Heart left ventricle (tissue), 16 donors: ENCODE measurements at places on chromosomes 13 and 19. TPM values are rescaled to one million over a fixed set of nuclear protein-coding genes. Genes with fewer than 3 reads are reported as not detected.

Gene TINCR
- 0.19 TPM for total RNA-seq

DNA sequence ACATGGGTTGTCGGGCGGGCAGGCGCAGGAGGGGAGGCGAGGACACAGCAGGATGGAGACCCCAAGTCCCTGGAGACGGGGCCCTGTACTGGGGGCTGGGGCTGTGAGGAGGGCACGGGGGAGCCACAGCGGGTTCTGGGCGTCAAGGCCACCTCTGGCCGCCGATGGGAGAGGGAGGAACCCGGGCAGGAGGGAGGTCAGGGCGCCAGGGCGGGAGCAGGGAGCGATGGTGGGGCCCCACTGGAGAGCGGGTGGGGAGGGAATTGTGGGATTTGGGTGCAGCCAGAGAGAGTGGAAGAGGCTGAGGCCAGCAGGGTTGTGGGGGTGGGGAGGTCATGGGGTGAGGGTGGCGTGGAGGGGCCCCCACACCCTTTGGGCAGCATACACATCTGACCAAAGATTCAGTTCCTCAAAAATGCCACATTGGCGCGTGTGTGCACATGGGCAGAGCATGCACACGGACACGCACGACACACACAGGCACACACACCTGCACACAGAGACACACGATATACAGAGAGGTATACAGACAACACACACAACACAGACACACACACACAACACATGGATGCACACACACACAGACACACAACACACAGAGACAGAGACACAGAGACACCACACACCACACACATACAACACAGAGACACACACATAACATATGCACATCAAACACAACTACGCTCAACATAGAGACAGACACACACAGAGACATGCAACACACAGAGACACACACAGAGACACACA lies 54.9 kb downstream of the AP1M1 start:
- H3K4me3 ChIP-seq, result no peak overlapping the region
- peaks cover 15% of the 10 kb centered on the region for H3K4me1 ChIP-seq
- DNase-seq, result peak; percentile 65

Gene CGB3
- not detected for total RNA-seq

GRCh38 chr13:104043184-104043583 lies 977.0 kb upstream of the SLC10A2 start:
- no peak for DNase-seq
- no peak overlapping the region for H3K27ac ChIP-seq
- no peak overlapping the region for H3K4me3 ChIP-seq
- H3K36me3 ChIP-seq, result no peaks in the 10 kb centered on the region
- no peaks in the 10 kb centered on the region for H3K4me1 ChIP-seq

DNA sequence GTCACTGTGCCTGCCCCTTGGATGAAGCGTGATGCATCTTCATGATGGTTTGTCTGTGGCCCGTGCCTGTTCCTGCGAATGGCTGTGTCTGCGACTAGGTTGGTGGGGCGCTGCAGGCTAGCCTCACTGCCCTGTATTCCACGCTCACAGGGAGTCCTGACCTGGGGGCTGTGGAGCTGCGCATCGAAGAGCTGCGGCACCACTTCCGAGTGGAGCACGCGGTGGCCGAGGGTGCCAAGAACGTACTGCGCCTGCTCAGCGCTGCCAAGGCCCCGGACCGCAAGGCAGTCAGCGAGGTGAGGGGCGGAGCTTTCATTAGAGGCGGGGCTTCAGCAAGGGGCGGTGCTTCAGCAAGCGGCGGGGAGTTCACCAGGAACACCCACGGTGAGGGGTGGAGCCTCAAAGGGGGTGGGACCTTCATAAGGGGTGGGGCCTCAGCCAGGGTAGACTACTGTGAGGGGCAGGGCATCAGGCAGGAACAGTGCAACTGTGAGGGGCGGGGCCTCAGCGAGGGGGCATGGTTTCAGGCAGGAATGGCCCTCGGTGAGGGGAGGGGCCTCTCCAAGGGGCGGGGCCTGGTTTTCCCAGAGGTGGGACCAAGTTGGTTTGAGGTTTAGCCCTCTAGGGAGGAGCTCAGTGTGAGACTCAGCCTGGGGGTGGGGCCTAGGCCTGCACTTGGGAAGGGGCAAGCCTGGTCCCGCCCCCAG lies 17.2 kb downstream of the PKN1 start:
- no peaks in the 10 kb centered on the region for H3K4me1 ChIP-seq
- H3K36me3 ChIP-seq, result peaks cover 97% of the 10 kb centered on the region
- peak; percentile 15 for DNase-seq
- H3K27me3 ChIP-seq, result no peaks in the 10 kb centered on the region

- H3K4me3 ChIP-seq, result no peak overlapping the region
- H3K4me1 ChIP-seq, result peaks cover 19% of the 10 kb centered on the region
- H3K36me3 ChIP-seq, result no peaks in the 10 kb centered on the region
- no peak overlapping the region for H3K27ac ChIP-seq
These were observed 22.1 kb downstream of the RAP2A start for GRCh38 chr13:97456047-97456446.

DNA sequence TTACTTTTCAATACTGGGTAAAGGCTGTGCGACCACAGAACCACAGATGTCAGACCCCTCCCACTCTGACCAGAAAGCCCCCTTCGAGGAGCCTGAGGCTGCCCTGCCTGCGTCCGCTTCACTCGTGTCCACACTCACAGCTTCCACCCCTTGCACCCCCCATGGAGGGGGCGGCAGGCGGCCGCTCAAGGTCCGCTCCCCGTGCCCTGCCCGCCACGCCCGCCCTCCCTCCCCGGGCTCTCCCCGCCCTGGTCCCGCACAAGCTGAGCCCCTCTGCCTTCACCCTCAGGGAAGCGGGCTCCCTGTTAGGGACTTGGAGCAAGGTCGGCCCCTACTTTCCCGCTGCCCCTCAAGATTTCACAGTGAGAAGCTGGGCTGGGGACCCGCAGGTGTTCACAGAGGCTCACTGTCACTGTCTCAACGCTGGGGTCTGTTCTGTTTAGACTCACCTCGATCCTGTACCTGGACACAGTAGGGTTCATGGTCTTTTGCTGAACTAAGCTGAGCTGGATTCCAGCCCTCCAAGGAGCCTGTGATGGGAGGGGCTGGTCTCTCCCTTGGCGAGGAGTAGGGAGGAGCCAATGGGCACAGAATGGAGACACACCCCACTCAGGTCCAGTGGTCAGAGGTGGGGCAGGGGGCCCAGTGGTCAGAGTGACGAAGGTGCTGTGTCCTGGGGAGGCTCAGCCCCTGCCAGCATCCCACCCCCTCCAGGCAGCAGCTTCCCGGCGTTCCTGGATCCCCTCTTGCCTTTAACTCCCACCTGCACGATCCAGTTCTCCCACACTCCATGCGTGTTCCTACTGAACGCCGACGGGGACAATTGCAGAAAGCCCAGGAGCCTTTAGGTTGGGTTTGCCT lies 69.5 kb downstream of the SPACA7 start:
- no peaks in the 10 kb centered on the region for H3K4me1 ChIP-seq
- no peak for DNase-seq
- no peak overlapping the region for H3K4me3 ChIP-seq
- H3K27ac ChIP-seq, result no peak overlapping the region
- peaks cover 3% of the 10 kb centered on the region for H3K27me3 ChIP-seq

- no peaks in the 10 kb centered on the region for H3K36me3 ChIP-seq
- DNase-seq, result no peak
- no peaks in the 10 kb centered on the region for H3K27me3 ChIP-seq
- no peaks in the 10 kb centered on the region for H3K4me1 ChIP-seq
- no peak overlapping the region for H3K27ac ChIP-seq
These were observed 11.4 kb upstream of the EDDM13 start for GRCh38 chr19:56261145-56261544.

DNA sequence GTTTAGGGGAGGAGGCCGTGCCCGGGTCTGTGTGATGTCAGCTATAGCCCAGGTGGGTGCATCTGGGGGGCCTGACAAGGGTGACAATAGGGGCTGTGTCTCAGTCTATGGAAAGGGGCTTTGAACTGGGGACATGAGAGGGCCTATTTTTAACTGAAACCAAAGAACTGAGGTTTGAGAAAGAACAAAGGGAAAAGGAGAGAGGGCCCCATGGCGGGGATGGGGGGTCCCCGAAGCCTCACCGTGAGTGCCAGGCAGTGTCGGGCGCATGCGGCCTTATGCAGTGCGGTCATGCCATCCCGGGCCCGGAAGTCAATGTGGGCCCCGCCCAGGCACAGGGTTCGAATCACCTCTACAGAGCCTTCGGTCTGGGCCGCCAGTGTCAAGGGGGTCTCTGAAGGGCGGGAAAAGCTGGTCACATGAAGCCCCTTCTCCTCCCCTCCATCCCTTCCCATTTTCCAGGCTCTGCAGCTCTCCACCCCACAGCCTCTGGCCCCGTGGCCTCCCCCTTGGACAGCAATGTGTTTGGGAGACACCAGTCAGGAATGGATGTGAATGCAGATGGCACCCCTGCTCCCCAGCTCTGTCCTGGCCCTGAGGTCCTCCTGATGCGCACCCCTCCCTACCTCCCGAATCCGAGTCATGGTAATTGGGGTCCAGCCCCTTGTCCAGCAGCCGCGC lies 5.9 kb downstream of the SHANK1 start:
- no peaks in the 10 kb centered on the region for H3K36me3 ChIP-seq
- H3K4me3 ChIP-seq, result no peak overlapping the region
- DNase-seq, result no peak
- peaks cover 68% of the 10 kb centered on the region for H3K27me3 ChIP-seq

DNA sequence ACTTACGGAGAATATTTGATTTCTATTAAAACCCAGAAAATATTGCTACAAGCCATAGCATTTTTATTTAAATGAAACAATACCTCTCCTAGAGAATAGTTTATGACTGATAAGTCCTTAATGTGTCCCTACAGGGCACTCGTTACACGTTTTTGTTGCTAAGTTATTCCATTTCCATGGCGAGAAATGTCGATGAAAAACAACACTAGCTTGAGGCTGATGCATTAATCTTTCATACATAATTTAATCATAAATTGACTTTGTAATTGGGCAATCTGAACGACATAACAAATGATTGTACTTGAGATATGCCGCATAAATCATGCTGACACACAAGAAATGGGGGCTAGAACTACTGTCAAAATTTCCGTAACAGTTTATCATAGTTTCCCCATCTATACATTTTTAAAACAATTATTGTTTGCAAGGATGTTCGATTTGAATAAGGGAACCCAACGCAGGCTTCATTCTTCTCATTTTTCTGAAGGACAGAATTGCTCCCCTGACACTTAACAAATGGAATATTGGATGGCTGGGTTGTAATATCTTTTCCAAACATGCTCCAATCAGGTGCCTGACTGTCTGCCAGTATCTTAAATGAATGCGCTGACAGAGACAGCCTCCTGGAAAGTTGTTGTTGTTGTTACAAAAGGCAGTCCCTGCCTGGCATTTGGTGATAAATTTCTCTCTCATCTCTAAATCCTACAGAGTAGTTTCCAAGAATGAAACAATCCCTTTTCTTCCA lies 61.9 kb downstream of the FLT1 start:
- DNase-seq, result no peak
- peaks cover 4% of the 10 kb centered on the region for H3K4me1 ChIP-seq

DNA sequence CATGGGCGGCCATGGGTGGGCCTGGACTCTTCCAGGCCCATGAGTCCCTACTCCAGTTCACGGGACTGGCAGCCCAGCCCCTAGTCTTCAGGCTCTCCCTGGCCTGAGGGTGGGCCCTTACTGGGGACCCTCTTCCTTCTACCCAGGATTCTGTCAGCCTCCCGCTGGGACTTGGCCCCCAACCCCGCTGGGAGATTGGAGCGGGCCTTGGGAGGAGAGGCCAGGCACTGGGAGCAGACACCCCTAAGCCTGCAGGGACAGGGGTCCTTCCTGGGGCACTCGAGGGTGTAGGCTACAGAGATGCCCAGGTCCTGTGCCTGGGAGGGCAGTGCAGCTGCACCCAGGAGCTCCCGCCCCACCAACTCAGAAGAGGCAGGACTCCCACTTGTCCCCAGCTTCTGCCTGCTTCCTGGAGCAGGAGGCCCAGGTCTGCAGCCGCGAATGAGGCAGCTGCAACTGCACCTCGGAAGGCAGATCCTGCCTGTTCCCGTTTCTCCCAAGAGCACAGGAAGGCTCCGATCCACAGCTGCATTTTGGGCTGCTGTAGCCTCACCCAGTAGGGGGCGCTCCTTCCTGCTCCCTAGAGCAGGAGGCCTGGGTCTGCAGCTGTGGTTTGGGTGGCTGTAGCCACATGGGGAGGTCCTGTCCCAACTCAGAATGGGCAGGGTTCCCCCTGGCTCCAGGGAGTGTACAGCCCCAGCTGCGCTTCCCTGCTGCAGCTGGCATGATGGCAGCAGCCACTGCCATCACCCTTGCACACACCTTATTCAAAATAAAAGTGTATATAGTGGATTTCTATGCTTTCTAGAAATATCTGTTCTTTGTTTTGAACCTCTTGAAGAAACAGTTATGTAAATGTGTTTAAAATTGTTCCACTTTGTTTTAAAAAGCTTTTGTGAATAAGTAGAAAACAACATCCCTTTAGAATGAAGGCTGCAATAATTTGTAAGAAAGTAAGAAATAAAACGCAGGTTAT lies 46.8 kb downstream of the TEX26 start:
- no peaks in the 10 kb centered on the region for H3K27me3 ChIP-seq
- no peak overlapping the region for H3K4me3 ChIP-seq
- H3K27ac ChIP-seq, result no peak overlapping the region
- DNase-seq, result no peak
- H3K4me1 ChIP-seq, result no peaks in the 10 kb centered on the region
- H3K36me3 ChIP-seq, result no peaks in the 10 kb centered on the region

DNA sequence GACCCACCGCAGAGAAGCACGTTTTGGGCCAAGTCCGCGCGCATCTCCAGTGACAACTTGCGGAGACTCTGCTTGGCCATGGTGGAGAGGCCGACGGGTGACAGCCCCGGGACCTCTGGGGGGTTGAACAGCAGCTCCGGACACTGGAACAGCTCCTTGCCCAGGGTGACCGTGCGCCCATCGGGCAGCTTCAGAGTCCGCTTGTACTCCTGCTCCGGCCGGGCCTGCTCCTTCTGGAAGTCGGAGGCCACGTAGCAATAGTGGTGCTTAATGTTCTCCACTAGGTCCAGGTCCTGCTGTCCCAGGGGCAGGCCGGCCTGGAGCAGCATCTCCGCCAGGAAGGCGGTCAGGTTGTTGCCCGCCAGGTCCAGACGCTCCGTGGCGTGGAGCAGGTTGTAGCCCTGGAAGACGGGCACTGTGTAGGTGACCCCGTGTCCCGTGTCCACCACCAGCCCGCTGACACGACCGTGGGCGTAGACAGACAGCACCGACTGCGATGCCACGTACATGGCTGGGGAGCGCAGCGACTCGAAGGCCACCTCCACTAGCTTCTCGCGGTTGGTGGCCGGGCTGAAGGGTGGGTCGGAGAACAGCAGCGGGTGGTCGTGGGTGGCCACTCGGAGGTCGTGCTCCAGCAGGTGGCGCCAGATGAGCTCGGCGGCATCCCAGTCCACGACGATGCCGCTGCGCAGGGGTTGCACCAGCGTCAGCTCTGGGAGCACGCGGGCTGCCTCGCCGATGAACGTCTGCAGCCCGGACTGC lies 743 bp downstream of the ACTL9 start:
- no peak for DNase-seq
- no peak overlapping the region for H3K4me3 ChIP-seq
- no peaks in the 10 kb centered on the region for H3K4me1 ChIP-seq
- no peak overlapping the region for H3K27ac ChIP-seq
- H3K36me3 ChIP-seq, result no peaks in the 10 kb centered on the region
- H3K27me3 ChIP-seq, result peaks cover 9% of the 10 kb centered on the region
